WTC11 (cell line): ENCODE measurements at places on chromosomes 2 and 18. TPM values are rescaled to one million over a fixed set of nuclear protein-coding genes. Genes with fewer than 3 reads are reported as not detected.

- DNase-seq: no peak
Measured at GRCh38 chr2:109369671-109370191, 240.7 kb downstream of the SH3RF3 start.

DNA sequence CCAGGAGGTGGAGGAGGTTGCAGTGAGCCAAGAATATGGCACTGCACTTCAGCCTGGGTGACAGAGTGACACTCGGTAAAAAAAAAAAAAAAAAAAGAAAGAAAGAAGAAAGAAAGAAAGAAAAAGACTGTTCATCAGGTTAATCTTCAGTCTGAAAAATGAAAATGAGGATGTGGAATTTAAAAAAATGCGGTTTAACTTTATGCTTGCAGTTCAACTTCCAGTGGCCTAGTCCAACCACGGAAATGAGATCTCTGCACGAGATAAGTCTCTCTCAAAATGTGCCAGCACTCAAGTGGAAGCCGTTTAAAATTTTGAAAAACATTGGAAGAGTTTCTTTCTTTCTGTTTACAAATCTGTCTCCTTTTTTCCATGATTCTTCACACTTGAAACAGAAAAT lies 112.1 kb downstream of the DOCK10 start:
- no peak for DNase-seq

DNA sequence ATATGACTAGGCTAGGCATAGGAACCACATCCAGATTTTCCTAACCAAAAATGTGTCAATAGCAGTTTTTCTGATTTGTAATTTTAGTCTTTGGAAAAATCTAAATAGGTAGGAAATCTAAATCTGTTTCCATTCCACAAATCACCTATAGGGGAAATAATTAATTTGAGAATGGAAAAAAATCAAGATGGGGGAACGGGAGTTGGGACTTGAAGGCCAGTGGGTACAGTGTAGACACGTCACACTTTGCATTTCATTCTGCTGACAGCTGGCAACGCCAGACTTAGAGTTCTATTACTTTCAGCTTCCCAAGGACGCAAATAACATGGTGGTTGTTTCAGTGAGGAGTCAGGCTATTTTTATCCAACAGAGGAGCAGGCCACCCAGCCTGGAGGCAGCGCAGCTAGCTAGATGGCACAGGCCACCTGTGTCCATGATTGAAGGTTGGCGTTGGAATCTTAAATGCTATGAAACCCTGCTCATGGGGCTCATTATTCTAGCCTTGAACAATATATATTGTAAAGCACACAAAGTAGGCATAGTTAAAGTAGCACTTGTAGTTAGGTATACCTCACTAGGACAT lies 23.4 kb downstream of the HNRNPA3 start:
- no peak for DNase-seq

Gene DYTN
- not detected in 3 replicates for total RNA-seq

Gene KYNU
- 0.18 to 0.85 TPM (median 0.21 TPM) in 3 replicates for total RNA-seq
